ENCODE measurements at places on chromosomes 4 and X.

- DNase-seq: no peak
Measured at GRCh38 chr4:122689972-122690371, 42.5 kb upstream of the BBS12 start.

- DNase-seq: no peak
Measured at GRCh38 chr4:111136438-111136837, 513.6 kb upstream of the PITX2 start.

GRCh38 chr4:14532436-14532835 lies 469.8 kb upstream of the CPEB2 start:
- no peak for DNase-seq

DNA sequence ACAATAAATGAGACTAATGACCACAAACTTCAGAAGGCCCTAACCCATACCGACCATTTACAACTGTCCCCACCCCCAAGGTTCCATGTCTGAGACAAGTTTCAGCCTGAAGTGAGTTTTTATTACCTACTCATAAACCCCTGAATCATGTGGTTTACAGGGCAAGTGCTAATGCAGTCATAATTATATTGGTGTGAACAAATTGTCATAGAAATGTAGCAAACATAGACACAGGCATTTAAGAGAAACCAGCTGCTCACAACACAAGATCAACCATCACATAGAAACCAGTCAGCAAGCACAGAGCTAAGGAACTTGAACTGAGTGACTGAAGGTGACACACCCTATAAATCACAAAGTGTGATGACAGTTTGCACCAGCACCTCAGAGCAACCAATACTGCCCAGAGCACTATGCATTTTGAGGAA lies 173.8 kb upstream of the MID1 start:
- no peak for DNase-seq

- DNase-seq: no peak
Measured at GRCh38 chr4:42637104-42637503, 19.8 kb downstream of the ATP8A1 start.

DNA sequence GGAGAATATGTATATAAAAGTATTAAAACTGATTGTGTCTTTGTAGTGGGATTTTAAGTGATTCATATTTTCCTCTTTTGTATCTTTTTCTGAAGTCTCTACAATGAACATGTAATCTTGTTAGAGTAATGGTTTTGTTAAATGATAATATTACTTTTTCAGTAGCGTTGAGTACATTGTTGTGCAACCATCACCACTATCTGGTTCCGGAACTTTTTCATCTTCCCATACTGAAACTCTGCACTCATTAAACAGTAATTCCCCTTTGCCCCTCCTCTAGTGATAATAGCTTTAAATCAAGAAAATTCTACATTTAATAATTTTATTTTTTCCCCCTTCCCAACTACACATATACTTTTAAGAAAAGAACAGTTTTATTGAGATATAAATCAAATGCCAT lies 23.3 kb downstream of the SHROOM3 start:
- no peak for DNase-seq

GRCh38 chrX:39716802-39717540 lies 380.8 kb downstream of the BCOR start:
- DNase-seq: no peak

DNA sequence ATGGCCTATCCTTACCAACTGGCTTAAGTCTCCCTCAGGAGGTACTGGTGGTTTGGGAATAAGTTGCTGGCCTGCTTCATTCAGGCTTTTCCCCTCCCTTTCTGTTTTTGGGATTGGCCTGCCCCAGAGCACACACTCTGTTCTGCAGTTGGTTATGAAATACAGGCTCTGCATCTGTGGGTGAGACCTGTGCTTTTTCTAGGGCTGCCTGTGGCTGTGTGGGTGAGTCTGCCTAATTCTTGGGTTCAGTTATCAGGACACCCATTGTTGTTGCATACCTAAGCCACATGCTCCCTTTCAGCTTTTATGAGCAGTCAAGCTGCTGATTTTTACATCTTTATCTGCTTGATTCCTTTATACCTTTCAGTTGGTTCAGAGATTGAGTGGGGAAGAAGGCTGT lies 19.0 kb upstream of the CWH43 start:
- DNase-seq: no peak

DNA sequence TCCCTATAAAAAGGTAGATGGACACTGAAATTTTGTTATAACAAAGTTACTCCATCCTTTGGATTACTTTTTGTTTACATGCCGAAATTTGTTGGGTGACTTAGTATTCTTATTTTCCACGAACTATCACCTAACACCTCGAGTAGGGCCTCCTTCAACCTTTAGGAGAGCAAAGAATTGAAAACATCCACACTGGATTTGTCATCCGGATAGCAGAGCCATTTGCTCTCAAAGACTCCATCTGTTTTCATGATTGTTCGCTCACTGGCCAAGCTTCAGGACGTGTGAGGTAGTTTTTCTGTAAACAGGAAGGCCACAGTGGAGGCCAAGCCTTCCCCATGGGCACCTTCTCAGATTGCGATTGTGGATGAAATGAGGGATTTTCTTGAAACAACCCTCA lies at the start of gene ADAD1:
Gene ADAD1 (plus strand): TSS at position 301 of the 400 bp plus-strand sequence. CDS start 1,059 bp downstream, outside the sequence.
- DNase-seq: no peak

DNA sequence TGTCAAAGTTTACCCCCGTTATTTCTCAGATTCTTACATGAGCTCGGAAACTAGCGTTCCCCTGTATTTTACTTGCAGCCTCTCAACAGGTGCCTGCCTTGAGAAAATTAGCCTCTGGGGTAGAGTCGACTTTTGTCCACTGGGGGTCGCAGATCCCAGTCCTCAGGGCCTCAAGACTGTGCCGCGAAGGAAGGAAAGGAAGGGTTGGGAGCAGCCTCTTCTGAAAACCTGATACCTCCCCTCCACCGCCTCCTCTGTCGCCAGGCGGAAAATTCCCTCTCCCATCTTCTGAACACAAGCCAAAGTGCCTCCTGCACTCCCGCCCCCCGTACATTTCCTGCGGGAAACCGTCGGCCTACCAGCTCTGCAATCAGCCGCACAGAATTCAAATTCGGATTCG lies 44.4 kb upstream of the TMSB15B start:
- DNase-seq: peak; percentile 65

- DNase-seq: peak; percentile 42
Measured at GRCh38 chrX:55489314-55490009, at the start of gene USP51. Gene USP51 (minus strand): TSS chrX:55489848. CDS start chrX:55488939, 909 bp downstream.

GRCh38 chrX:153861151-153861550 lies 24.8 kb downstream of the L1CAM start:
- DNase-seq: no peak

DNA sequence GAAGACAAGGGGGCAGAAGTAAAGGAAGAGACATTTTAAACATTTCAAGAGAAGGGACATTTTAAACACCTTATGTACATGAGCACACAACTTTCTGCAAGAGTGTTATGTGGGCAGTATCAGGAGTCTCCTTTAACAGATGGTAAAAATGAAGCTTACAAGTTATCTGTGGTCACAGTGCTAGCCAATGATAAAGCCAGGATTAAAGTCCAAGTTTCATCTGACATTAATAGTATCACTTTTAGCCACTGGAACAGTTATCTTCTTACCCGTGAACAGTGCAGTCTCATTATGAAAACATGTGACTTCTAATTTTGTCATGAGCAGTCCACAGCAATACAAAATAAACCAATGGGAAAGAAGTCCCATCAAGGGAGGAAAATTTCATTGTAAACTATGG lies 627.9 kb upstream of the AGA start:
- DNase-seq: no peak

DNA sequence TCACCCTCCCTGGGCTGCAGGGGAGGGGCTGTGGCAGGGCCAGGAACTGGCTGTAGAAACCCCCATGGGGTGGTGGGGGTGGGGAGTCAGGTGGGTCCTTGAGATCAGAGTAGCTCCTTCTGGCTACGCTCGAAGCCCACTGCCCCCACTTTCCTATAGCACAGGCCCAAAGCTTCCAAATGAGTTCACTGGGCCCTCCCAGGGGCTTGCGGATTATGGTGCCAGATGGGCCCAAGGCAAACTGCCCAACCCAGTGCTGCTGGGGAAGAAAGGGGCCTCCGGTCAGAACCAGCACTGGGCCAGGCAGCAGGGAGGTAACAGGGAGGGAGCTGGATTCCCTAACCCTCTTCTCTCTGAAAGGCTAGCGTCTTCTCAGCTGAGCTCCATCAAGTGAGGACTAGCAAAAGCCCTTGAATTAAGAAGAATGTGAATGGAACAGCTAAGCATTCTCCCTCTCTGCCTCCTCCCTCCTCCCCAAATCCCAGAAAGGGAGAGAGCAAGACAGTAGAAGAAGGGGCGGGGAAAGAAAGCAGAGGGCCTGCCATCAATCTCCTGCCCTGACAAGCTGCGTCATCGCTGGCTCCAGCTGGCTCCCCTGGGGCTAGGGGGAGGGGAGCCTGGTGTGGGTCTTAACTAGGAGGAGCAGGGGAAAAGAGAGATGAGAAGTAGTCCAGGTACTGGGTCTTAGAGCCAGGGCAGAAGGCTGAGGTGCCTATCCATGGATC lies 34.7 kb downstream of the FRMPD3 start:
- peak; percentile 8 for DNase-seq

DNA sequence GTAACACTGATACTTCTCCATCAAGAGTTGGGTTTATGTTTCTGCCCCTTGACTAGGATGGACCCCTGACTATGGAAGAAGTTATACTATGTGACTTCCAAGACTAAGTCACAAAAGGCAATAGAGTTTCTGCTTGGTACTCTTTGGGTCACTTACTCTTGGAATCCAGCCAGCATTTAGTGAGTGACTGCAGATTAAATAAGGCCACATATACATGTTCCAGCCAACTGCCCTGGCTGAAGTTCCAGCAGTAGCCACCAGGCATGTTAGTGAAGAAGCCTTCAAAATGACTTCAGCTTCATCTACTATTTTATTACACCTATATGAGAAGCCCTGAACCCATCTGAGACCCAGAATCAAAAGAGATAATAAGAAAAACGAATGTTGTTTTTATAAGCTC lies 524.0 kb downstream of the DMD start:
- DNase-seq: no peak

- no peak for DNase-seq
Measured at GRCh38 chrX:42755815-42756214, 22.1 kb downstream of the PPP1R2C start.

DNA sequence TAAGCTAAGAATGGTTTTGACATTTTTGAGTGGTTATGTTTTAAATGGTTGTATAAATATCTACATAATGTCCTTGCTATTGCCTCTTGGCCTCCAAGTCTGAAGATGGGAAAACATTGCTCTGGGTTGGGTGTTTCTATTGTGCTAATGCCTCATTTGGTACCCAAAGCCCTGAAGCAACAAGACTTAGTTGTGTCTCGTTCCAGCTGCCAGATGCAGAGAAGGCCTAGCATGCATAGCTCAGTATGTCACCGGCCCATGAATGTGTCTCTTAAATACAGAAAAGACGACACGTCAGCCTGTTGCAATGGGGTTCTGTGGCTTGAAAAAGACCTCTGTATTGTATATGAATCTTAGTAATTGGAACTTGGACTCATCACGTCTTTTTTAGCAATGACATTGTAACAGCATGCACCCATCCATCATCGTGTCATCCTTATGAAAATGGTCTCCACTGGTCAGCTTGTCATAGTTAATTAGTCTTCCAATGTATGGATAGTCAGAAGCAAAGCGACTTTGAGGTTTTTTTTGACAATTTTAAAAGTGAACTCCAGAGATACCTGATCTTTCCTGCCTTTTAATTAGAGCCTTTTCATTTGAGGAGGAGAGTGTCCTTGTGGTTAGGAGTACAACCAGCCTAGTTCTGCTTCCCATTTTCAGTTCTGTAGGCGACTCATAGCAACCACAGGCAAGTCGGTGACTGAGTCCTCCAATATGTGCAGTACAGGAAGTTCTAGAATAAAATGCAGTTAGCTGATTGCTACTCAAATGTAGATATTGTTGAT lies 126.4 kb upstream of the GATB start:
- no peak for DNase-seq

DNA sequence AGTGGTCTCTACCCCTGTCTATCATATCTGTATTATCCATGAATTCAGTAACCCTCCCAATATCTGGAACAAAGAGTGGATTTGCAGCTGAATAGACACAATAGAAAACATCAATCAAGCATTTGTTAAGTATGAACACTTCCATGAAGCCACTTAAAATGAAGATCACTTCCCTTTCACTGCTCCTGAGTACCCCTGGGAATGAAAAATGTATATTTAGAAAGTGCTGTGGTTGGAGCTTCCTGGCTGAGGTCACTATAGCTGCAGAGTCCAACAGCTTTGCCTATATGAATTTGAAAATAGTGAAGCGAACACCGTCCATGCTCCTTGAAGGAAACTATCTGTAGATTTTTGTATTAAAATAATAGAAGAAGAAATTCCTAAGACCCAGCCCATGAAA lies 227.0 kb downstream of the DTHD1 start:
- DNase-seq: no peak

DNA sequence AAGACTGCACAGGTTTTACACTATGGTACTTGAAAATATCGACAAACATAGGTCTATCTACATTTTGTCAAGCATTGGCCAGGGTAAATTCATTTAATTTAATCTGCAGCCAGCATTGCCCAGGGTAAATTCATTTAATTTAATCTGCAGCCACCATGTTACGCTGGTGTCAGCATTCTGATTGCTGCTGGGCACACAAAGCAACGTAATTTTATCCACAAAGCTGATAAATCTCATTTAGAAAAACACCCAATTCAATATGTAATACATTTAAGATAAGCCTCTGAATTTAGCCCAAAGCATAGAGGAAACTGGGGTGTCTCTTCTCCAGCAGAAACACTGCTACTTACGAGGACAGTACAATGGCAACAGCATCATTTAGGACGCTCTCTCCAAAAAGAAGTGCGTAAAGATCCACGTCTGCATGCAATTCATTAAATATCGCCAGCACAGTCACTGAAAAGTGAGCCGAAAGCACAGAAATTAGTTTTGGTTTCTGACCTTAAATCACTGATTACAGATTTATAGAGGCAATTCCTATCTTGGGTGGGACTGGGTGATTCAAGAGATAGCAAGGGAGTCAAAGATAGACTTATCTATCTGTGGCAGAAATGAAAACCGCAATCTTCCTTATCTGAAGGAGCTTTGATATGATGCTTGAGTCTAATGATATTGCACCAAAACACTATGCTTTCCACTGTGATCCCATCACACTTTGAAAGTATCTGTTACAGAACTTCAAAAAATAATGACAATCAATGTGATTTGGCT lies 88.8 kb downstream of the CHST7 start:
- no peak for DNase-seq

DNA sequence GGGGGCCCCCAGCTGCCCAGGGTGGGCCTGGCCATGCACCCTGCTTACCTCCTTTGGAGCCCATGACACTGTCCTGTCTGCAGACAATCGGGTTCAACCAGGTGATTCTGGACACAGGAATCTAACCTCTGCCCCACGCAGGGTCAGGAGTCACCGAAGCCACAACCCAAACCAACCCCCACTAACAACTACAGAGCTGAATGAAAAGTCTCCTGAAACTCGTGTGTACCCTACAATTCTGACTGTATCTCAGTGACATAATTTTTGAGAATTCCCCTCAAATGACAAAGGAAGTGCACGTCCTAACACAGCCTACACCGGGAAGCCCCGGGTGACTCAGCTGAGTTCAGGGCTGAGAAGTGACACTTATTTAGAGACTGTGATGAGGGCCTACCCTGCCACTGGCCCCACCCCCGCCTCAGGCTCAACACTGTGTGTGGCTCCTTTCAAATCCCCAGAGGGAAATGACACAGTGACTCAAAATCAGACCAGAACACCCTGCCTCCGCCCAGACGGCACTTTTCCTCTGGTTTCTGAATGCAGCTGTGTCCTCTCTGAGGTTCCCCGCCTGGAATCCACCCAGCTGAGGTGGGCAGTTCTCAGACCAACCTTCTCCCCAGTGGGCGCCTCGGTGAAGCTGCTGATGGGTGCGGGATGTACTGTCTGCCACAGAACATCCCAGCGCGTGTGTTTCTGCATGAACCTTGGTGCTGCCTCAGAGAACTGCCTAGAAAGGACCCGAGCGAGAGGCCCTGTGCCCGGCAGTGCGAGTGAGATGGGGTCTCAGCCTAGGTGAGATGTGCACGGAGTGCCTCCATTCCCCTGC lies 9.9 kb downstream of the TNIP2 start:
- DNase-seq: no peak
